ENCODE measurements at places on chromosomes 1 and 21. TPM values are rescaled to one million over a fixed set of nuclear protein-coding genes. Genes with fewer than 3 reads are reported as not detected.

DNA sequence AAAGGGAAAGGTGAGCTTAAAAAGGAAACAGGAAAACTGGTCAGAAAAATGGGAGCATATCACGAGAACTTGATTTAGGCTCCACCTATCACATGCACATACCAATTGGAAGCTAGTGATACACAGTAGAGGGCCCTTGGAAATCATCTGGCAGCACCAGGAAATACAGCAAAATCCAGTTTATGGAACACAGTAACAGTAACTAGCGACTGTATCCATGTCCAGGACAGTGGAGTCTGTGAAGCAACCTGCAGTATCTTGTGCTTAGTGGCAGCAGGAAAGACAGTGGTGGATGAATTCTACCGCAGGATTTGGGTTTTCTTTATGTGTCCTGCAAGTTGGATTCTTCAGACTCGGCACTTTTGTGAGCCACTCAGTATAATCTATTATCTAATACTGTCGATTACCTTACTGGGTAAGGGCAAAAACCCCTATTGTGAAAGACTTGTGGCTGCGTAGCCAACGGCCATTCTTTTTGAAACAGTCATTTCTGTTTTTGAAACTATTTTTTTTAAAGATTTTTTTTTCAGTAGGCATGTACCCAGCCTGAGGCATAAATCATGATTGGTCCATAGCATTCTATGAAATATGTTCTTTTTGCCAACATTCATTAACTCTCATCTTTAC is 1.6 kb upstream of the KDM4A start:
- no peak for DNase-seq

DNA sequence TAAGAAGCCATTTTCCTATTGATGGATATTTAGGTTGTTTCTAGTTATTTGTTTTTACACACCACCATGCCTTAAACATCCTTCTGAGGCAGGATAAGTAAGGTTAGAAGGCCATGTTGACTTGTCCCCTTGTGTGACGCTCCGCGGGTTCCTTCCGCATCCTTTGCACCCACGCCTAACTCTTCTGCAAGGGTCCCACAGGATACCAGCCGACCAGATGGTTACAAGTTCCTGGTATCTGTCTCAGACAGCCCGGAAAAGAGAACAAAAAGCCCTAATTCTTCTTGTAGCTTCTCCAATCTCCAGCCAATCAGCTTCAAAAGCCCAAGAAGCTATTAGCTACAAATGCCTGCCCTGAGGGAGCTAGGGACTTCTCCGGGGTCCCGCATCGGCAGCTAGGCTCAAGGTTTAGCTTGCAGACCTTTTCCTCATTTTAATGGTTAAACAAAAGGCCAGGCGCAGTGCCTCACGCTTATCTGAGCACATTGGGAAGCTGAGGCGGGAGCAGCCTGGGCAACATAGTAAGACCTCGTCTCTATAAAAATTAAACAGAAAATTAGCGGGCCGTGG is 4.9 kb upstream of the OTUD3 start:
- DNase-seq = no peak

DNA sequence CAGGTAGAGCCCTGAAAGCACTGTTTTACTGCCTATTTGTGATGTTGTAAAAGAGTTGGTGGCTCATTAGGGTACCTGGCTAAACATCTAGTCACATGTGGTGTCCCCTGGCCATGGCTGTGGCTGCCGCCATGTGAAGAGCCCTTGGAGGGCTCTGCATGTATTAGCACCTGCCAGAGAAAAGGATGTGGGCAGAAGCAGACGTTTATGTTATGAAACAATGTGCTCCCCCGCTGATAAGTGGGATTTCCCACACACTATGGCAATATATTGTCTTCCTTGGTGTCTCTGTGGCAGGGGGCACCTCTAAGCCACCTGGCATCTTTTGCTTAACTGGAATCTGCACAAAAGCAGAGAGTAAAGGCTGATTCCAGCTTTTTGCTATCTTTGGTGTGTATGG is 9.6 kb downstream of the TENT5C start:
- DNase-seq = no peak

- no peak for DNase-seq
Observed at GRCh38 chr1:52569449-52570210, 16.7 kb upstream of the TUT4 start.

GRCh38 chr1:244150665-244151064 is 99.6 kb downstream of the ZBTB18 start:
- no peak for DNase-seq

DNA sequence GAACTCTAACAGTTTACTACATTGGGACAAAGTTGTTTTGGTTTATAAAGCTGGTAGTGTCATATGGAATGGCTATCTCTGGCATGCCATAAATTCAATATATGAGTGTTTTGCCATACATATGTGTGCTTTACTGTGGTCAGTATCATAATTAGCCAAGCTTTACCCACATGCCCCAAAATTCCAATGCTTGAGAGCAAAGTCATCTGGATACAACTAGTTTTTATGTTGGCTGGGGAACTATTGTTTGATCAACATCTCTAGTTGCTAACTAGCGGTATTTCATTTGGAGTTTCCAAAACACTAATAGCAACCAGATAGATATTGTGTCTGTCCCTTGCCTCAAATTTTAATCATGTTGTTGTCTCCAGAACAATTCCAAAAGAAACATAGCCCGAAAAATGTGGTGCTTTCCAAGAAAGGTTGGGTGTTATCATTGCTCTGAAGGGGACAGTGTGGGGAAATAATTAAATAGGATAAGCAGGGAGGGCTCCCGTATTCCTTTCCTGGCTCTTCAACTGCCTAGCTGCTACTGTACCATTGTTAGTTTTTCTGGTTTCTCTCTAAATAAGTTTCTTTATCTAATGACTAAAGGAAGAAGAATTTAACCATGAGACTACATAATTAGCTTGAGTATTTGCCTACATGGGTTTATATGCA is 136.1 kb downstream of the TGFB2 start:
- no peak for DNase-seq

DNA sequence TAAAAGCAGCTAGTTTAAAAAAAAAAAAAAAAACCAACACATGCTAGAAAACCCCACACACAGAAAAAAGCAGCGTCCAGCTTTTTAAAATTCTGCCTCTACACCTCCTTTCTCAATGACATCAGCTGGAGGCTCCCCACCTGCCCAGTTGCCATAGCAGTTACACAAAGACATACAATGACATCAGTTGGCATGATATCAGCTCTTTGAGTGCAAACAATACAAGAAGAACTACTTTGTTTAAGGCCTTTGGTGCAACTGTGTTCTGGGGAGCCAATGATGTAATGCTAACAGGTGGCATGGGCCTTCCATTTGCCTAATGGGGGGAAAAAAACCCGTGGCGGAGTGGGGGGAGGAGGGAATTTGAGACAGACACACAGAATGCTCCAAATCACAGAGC is 32.9 kb downstream of the DUSP10 start:
- no peak for DNase-seq

The G0S2 gene
- 299 TPM for total RNA-seq

DNA sequence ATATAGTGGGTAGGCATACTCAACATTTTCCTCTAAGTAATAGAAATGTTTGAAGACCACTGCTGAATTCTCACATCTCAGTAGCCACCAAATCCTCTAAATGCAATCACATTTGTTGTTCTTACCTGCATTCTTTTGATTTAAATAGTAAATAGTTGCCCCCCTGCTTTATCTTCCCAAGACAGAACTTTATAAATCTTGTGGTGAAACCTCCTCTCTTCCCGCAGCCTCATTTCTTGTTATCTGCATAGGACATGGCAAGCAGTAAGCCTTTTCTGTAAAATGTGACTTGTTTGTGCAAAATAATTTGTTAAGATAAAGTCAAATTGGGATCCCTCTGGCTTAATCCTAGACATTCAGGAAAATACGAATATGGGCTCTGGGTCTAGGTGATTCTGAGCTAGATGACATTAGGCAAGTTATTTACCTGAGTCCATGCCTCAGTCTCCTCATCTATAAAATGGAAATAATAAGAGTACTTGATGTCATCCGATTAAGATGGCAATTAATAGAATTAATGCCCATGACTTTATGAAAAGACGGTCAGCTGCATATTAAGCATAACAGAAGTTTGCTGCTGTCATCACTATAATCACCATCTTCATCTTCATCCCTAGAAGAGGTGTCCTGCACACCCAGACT is 77.7 kb downstream of the LRRC8C start:
- no peak for DNase-seq

- DNase-seq = no peak
Observed at GRCh38 chr1:199377211-199377610, 650.3 kb upstream of the NR5A2 start.

Measured in right atrium auricular region (tissue), 2 donors.